ENCODE measurements at places on chromosomes 3 and 15.

DNA sequence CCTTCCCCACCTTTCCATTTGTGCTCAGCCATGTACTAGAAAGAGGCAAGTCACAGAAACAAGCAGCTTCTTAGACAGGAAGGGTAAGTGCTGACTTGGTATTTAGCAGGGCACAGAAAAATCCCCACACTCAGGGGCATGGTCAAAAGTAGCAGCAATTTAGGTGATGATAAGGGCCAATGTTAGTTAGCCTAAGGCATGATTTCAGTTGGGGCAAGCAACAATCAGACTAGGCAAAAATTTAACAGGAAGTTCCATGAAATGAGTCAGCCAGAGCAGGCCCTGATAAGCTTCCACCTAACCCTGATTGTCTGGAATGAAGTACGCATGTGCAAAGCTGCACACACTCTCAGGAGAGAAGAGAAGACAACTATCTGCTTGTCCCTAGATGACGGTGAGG is 423.4 kb upstream of the UBE2E2 start:
- no peak for DNase-seq

DNA sequence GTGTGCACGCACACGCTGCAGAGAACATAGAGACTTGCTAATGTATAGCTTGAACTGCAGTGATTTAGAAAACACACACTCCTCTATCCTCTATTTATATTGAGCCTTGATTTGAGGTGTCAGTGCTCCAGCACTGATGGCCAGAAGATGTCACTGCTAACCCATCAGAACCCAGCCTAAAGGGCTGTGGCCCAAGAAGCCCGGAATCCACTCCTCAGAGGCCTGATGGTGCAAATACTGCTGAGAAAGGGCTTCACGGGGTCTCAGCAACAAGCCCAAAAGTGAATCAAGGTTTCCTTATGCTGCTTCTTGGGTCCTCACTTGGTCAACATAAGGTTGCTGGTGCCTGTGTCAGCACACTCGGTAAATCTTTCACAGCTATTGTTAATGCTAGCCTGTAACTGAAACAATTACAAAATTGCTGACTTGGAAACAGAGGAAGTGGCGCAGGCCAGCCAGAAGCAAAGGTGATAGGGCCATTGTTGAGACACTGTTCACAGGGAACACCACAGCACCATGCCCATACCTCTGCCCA is 60.3 kb downstream of the HEG1 start:
- DNase-seq = peak; percentile 74

DNA sequence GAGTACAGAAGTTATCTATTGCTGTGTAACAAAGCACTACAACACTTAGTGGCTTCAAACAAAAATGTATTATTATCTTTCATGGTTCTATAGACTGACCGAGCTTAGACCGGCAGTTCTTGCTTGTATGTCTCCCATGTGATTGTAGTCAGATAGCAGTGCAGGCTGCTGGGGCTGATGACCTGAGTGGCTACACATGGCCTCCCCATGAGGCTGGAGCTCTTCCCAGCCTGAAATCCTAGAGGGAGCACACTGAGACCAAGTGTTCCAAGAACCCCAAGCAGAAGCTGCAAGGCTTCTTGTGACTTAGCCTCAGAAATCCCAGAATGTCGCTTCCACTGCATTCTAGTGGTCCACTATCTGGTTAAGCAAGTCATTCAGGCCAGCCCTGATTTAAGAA is 141.2 kb upstream of the TLE3 start:
- peak; percentile 29 for DNase-seq

DNA sequence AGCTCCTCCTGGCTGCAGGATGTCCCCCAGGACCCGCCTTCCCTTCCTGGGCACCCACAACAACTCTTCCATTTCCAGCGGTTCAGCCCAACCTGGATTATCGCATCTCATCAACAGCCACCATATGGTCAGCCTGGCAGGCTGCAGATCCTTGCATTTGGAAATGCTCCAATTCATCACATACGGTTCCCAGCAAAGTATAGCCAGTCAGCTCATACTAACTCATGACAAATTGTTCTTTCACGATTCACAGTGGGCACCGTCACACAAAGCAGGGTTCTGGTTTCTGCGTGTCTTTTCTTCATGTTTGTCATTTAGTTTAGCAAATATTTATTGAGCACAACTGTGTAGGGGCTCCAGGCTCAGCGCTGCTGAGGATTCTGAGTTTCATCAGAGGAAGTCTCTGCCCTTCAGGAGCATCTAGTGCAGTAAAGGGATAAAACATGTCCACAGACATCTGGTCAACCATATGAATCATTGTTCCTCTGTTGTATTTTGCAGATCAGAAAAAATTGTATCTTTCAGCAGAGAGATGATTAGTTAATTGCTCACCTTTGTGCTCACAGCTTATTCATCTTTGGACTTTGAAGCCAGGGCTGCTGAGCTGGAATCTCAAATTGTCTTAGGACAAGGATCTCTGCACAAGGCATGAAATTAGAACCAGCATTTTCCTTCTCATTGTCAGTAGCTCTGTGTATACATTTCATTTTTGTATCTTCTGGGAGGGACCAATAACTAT is 125.1 kb downstream of the GABRG3 start:
- peak; percentile 12 for DNase-seq

DNA sequence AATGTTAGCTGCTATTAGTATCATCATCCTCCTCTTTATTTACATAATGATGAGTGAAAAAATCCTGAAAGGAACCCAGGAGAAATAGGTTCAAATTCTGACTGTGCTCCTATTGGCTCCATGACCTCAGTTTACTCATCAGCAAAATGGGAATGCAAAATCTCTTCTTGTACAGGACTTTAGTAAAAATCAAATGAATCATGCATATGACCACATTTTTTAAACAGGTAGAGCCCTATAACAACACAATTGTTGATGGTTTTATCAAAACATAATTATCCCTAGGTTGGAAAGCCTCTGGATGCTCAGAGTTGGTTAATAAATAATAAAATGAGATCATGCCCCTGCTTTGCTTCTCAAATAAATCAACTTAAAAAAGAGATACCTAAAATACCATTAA is 16.0 kb upstream of the NR2F2 start:
- no peak for DNase-seq

- no peak for DNase-seq
Observed at GRCh38 chr15:47673232-47673761, 44.0 kb upstream of the SEMA6D start.

- DNase-seq = peak; percentile 96
Observed at GRCh38 chr3:122415762-122416654, at the start of gene WDR5B. Gene WDR5B (minus strand): TSS chr3:122416062. CDS start chr3:122415528, 534 bp downstream.

- DNase-seq = peak; percentile 1
Observed at GRCh38 chr3:89098964-89099585, 8.3 kb upstream of the EPHA3 start.

- no peak for DNase-seq
Observed at GRCh38 chr3:112303764-112304325, 9.8 kb upstream of the SLC9C1 start.

DNA sequence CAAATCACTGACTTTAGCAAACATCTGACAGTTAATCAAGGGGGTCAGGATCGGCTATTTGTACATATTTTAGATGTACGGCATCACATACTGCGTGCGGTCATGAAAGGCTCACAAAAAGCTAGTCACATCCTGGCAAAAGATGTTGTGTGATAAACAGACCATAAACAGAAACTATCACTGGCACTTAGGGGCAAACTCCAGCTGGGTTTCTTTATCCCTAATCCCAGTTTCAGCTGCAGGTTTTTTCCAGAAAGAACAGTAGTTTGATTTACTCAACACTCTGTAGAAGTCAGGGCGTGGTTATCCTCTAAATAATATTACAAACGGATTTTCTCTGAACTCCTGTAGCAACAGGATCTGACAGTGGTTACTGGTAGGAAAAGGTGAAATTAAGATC is 112.4 kb upstream of the BHLHE40 start:
- DNase-seq = no peak

GRCh38 chr3:108408883-108409799 is 101.3 kb downstream of the MYH15 start:
- no peak for DNase-seq

- DNase-seq = no peak
Observed at GRCh38 chr15:43509660-43510199, 7.7 kb upstream of the MAP1A start.
